ENCODE measurements at places on chromosomes 13 and 19.

DNA sequence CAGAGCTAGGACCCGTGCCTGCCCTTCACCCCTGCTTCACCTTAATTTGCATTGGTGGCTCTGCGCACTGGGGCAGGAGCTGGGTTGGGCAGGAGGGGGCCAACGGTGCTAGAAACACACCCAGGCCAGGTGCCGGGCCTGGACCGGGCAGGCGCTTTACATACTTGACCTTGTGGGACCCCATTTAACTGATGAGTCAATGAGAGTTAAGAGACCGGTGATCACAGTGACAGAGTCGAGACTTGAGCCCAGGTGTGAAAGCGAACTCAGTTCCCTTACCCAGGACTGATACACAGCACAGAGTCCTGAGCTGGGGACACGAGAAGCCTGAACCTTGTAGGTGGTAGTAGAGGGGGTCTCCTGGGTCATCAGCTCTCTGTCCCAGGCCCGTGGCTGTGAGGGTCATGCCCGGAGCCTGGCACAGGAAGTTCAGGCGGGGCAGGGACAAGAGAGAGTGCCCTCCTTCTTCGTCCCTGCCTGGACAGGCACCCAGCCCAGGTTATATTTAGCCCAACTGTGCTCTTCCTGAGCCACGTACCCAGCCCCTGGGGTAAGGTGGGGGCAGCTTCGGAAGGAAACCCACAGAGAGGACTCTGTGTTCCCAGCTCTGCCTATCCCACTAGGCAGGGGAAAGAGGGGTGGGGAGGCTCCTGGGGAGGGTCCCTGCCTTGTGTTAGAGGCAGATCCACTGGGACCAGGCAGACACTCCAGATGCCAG is 1.9 kb downstream of the PRX start:
- DNase-seq = no peak

DNA sequence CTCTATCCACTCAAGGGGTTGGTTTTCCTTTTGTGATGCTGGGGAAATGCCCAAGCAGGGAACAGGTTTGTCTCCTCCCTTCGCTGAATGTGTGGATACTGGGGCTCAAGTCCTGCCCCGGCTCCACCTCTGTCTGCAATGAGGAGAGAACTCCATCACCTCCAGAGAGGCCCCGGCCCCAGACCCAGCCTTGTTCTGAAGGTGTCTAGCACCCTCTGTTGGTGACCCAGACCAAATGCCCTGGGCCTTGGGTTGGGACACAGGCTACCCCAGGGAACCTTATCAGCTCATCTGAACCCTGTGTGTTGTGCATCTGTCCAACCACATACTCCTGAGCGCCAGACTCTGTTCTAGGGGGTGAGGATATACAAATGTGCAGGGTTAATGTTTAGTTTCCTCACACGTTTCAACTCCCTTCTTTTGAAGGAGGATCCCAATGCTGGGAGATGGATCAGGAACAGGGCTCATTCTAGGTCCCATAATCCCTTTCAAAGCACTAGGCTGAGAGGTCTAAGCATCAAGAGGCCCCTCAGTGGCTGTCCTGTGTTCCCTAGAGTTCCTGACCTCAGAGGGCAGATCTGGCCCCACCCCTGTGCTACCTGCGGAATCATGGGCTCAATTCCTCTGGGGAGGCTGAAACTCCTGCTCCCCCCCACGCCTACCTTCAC is 112.5 kb upstream of the SLC7A1 start:
- no peak for DNase-seq

- DNase-seq = no peak
Measured at GRCh38 chr19:8441725-8442544, 2.8 kb upstream of the HNRNPM start.

- no peak for DNase-seq
Measured at GRCh38 chr13:66911411-66911939, 318.7 kb downstream of the PCDH9 start.

DNA sequence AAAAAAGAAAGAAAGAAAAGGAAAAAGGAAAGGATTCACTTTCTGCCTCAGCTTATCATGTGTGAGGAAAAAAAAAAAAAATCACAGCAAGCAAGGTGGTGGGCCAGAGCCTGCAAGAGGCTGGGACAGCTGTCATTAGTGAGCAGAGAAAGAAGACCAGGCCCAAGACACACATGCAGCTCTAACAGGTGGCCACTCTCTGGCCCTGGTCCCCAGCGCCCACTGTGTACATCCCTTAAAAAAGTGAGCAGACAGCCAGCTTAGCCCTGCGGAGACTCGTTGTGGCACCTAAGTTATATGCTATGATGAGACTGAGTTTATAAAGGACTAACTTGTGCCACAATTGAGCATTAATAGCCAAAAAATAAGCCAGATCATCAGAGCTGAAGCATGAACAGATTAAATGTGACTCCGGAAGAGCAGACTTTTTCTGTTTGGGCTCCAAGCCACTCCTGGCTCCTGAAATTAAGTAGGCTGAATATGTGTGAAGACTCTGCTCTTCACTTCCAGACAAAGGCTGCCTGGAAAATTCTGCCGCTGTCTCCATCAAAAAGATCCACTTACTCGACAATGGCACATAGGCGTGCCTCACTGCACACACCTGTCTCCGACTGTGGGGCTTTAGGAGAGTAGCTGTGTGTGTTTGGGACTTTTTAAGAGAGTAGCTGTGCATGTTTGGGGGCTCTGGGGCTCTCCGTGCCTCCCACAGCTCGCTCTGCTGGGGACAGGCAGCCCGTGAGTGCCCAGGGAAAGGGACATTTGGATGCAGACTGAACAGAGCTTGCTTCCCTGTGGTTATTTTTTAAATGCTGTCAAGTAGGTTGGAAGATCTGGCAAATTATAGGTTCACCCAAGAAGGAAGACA is 55.0 kb downstream of the LATS2 start:
- no peak for DNase-seq

DNA sequence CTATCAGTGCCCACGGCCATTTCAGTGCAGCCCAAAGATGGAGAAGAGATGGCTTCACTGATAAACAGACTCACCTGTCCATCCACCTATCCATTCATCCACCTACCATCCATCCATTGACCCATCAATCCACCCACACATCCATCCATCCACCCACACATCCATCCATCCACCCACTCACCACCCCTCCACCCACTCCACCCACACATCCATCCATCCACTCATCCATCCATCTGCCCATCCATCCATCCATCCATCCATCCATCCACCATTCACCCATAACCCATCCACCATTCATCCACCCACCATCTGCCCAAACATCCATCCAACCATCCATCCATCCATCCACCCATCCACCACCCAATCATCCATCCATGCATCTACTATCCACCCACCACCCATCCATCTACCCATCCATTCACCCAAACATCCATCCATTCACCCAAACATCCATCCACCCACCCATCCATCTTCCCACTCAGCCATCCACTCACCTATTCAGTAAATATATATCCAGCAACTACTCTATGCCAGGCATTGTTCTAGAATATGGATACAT is 31.6 kb upstream of the ZNRF4 start:
- no peak for DNase-seq

GRCh38 chr19:49767381-49767780 is 580 bp downstream of the AP2A1 start:
- DNase-seq = no peak

- DNase-seq = no peak
Measured at GRCh38 chr13:46389457-46390451, 2.7 kb upstream of the RUBCNL start.

DNA sequence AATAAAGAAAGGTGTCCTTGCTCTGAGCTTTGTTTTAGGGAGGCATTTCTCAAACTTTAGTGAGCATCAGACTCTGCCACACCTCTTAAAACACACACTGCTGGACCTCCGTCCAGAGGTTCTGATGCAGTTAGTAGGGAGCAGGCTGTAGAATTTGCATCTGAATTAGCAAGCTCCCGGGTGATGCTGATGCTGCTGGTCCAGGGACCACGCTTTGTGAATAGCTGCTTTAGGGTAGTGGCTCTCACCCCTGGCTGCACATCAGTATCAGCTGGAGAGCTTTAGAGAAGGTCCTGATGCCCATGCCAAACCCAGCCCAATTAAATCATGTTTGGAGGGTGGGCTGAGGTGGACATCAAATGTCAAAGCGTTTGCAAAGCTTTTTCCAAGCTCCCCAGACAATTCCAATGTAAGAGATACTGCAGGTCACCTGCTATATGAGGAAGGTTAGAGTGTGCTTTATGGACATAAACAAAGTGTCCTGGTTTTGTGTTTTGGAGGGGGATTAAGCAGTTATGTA is 3.6 kb downstream of the HTR2A start:
- DNase-seq = no peak

- DNase-seq = no peak
Measured at GRCh38 chr19:12293777-12294248, 870 bp downstream of the ZNF44 start.

DNA sequence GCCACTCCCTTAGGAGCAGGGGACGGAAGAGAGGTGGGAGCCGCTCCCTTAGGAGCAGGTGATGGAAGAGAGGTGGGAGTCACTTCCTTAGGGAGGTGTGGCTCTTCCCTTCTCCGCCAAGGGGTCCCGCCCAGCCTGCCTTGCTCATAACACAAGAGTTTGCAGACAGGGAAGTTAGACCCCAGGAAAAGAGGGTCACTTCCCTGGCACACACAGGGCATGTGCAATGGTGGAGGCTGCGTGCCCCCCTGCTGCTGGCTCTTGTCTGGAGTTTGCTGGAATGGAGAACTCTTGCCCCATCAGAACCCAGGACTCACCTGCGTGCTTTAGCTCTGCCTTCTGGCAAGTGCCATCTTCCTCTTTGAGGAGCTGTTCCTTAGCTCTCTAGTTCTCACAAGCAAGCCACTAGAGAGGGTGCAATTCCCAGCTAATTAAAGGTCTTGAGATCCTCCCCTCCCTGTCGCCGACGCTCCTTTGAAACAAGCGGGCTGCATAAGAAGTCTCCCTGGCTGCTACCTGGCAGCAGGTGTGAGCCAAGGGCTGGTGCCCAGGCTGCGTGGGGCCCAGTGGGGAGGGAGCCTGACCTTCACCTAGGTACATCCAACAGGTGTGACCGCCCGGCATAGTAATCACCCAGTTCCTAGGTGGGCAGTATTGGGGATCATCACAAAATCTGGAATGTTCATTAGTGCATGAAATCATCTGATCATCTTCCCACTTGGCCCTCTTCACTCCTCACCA is 281.6 kb downstream of the ZNF536 start:
- no peak for DNase-seq
